ENCODE measurements at places on chromosomes 7 and 10.

GRCh38 chr10:116892907-116893685 lies 43.8 kb downstream of the ENO4 start:
- no peak for DNase-seq

- no peak for DNase-seq
These were observed 920.8 kb upstream of the ZNF722 start for GRCh38 chr7:63077841-63078240.

DNA sequence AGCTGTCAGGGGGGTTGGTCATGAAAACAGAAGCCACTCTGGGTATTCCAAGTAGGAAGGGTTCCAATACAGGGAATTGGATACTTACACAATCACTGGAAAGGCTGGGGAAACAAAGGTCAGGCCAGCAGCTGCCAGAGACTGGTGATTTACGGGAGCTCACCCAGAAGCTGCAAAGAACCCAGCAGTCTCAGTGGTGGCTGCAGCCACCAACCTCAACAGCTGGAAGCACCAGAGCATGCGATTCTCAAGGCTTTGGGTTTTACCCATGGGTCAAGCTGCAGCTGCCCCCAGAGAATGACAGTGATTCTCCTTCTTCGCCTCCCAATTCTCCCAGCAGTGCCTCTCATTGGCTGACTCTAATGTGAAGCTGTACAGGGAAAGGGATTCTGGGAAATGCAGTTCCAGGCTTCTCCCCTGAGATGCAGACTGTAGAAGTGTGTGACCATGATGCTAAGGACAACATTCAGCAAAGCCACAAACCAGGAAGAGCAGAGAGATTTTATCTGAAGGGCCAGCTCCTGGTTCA lies 107.2 kb upstream of the TCF7L2 start:
- no peak for DNase-seq

- no peak for DNase-seq
These were observed 297.1 kb downstream of the AHR start for GRCh38 chr7:17595546-17595945.

DNA sequence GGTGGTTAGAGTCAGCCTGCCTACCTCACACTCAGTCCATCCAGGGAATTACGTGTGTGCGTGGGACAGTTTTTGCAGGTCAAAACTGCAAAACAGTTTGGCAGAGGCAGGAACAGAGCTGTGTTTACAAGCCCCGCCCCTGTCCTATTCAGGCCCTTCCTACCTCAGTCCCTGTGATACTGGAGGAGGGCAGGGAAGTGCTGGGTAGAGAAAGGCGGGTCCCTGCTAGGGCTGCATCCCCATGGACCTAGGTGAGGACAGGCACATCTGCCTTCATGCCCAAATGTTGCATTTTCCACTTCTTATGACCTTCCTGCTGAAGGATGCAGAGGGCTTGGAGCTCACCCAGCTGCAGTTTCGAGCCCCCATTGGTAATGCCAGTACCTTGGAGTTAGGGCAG lies 25.1 kb downstream of the SBDS start:
- DNase-seq: no peak

- no peak for DNase-seq
These were observed 478.5 kb downstream of the RPS24 start for GRCh38 chr10:78512205-78512550.

- no peak for DNase-seq
These were observed 8.7 kb downstream of the ATP6V0E2 start for GRCh38 chr7:149882248-149883047.

DNA sequence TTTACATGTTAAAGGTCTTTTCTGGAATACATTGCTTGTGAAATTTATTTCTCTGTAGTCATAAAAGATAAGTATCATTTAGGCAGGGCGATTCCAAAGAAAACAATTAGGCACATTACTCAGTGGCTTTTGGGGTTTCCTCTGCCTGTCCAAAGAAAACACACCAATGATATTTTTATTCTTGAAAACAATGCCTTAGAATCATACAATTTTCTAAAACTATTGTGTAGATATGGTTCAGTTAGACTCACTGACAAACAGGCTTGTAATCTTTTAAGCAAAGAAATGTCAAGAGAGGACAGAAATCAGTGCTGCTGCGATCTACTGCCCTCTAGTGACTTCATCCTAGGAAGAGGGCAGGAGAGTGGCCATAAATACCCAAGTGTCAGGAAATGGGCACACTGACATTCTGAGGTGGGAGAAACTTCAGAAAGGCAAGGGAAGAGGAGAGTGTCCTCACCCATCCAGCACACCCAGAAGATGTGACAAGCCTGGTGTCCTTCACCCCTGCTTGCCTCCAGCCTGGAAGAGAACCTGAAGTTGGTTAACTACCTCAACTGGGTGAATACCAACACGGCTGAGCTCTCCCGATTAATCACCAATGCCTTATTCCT lies 120.5 kb downstream of the GALNT11 start:
- peak; percentile 1 for DNase-seq

DNA sequence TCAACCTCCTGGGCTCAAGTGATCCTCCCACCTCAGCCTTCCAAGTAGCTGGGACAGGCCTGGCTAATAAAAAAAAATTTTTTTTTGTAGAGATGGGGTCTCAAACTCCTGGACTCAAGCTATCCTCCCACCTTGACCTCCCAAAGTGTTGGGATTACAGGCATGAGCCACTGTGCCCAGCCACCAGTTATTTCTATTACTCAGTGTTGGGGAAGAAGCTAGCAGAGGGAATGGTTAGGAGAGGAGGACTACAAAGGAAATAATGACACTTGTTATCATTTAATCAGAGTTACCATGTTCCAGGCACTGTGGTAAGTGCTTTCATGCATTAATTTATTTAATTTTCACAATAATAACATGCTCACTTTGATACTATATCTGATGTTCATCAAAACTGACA lies 17.6 kb upstream of the BTRC start:
- DNase-seq: no peak

DNA sequence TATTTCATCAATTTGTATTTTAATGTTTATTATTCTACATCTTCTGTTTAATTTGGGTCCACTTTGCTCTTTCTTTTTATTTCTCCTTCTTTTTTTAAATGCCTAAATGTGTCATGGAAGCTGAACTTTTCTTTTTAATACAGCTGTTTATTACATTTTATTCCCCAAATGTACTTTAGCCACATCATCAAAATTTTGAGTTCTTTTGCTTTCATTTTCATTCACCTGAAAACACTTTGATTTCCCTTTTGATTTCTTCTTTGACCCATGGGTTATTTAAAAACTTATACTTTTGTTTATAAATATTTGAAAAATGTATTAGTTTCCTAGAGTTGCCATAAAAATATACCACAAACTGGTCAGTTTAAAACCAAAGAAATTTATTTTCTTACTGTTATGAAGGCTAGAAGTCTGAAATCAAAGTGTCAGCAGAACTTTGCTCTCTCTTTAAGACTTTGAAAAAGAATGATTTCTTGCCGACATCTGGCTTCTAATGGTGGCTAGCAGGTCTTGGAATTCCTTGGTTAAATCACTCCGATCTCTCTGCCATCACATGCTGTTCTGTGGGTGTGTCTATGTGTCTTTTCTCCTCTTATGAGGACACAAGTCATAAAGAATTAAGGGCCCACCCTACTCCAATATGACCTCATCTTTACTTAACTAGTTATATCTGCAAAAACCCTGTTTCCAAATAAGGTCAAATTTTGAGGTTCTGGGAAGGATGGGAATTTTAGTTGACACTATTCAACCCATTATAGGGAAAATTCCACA lies 225.5 kb downstream of the ANKRD7 start:
- DNase-seq: no peak

- no peak for DNase-seq
These were observed 183.9 kb upstream of the GHITM start for GRCh38 chr10:83955406-83955805.

GRCh38 chr7:105707381-105707780 lies 126.1 kb upstream of the EFCAB10 start:
- no peak for DNase-seq

GRCh38 chr7:88358526-88358838 lies 51.8 kb upstream of the STEAP4 start:
- DNase-seq: no peak

DNA sequence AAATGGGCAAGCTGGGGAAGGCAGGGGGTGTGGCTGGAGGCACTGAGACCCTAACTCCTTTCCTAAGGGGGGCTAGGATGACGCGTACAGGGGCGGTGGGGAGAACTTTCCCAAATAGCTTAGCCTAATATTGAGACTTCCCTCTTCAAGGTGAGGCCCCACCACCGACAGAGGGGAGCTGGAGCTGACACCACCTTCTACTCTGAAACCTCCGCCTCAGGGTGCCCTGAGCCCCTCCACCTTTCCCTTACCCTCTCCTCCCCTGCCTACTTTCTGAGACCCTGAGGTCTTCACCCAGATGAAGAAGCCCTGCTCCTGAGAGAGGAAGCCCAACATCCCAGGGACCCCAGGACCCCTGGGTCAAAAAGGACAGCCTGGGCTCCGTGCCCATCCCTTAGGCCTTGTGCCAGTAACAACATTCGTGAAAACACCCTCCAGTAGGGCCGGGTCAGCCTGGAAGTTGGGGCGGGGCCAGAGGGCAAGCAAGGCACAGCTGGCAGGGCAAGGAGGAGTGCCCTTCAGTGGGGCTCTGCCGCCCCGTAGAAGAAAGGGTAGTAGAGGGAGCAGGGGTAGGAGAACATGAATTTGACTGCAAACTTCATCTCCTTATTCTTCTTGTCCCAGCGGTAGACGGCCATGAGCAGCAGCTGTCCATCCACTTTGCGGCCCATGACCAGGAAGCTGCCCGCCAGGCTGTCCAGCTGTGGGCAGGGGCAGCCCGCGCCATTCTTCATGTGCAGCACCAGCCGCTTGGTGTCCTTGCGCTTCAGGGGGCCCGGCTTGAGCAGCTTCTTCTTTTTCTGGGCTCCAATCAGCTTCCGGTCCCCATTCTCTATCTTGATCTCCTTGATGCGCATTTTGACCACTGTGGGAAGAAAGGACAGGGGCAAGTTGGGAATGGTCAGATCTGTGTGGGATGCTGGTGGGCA lies 4.5 kb downstream of the SFRP5 start:
- no peak for DNase-seq

GRCh38 chr7:96441436-96442084 lies 119.7 kb upstream of the SLC25A13 start:
- no peak for DNase-seq

- DNase-seq: no peak
These were observed 1.4 kb upstream of the GIMAP5 start for GRCh38 chr7:150735596-150736358.

- no peak for DNase-seq
These were observed 11.5 kb upstream of the ANAPC16 start for GRCh38 chr10:72204296-72204695.

- no peak for DNase-seq
These were observed 87.9 kb upstream of the RNF148 start for GRCh38 chr7:122790591-122790990.

GRCh38 chr10:89346405-89347254 lies 18.8 kb downstream of the IFIT3 start:
- no peak for DNase-seq

DNA sequence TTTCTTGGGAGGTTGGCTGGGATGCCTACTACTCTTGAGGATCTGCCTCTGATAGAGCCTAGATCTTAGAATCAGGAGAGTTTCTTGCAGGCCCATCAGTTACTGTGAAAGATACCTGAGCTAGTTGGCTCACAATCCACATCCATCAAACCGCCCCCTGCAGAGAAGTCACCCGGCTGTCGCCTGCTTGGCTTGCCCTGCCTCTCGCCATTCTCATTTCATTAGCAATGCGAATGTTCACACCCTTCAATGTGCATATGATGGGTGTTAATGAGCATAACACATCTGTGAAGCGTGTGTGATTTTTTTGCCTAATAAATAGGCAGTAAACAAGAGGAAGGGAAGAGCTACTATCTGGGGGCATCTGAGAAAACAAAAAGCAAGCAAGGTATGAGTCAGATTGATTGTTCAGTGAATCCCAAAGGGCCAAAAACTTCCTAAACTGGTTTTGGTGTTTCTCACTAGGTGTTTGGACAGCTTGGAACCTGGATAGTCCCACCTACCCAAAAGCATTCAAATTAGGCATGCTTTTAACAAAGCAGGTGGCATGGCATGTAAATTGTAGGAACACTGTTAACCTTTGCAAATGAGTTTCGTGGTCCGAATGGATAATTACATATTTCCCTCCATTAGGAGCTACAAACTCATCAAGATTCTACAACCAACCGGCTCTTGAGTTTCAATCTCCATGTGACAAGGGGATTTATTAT lies 272.3 kb upstream of the C7orf33 start:
- no peak for DNase-seq

DNA sequence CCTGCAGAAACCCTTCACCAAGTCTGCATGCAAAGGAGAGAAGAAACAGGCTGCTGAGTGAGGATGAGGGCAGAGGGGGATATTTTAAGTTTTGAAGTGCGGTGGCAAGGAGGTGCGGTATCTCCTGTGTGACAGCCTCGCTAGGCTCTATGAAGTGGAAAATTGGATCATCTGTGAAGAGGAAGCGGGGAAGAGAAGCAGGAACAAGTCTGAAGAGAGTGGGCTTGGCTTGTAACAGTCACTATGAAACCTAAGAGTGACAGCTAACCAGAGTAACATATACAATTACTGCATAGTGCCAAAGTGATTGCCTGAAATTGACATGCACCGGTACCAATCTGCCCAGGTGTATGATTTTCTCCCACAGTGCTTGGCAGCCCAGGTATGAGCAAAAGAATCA lies 287.5 kb upstream of the KLF14 start:
- no peak for DNase-seq

- peak; percentile 36 for DNase-seq
These were observed 228.4 kb upstream of the DGKB start for GRCh38 chr7:15130666-15131541.

- no peak for DNase-seq
These were observed at the start of gene SFMBT2 for GRCh38 chr10:7410862-7411670. TSS of gene SFMBT2 (minus strand) at chr10:7411034. CDS start at chr10:7381898, 29,136 bp downstream.

- no peak for DNase-seq
These were observed 41.9 kb upstream of the PDCD4 start for GRCh38 chr10:110829721-110830410.

DNA sequence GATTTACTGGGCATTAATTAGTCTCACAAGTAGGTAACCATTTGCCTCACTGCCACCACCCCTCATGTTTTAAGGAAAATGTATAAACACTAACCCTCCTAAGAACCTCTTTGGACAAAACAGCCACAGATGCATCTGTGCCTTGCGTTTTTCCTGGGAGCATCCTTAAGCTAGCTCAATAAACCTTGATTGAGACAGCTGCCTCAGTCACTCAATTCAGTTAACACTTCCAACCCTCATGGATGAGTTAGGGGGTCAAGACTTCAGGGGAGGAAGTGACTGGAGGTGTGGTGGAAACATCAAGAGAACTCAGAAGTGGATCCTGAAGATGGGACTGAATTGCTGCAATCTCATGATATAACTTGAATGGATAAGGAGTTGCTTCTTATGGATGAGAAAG lies 31.5 kb downstream of the CUL2 start:
- DNase-seq: no peak

GRCh38 chr10:29344073-29344820 lies 55.4 kb downstream of the LYZL1 start:
- DNase-seq: no peak

- no peak for DNase-seq
These were observed 624.9 kb downstream of the PTPRN2 start for GRCh38 chr7:157962458-157963306.
